ENCODE measurements at places on chromosomes 6 and 20.

- no peak for DNase-seq
Measured at GRCh38 chr6:56374841-56375369, 127.5 kb upstream of the COL21A1 start.

DNA sequence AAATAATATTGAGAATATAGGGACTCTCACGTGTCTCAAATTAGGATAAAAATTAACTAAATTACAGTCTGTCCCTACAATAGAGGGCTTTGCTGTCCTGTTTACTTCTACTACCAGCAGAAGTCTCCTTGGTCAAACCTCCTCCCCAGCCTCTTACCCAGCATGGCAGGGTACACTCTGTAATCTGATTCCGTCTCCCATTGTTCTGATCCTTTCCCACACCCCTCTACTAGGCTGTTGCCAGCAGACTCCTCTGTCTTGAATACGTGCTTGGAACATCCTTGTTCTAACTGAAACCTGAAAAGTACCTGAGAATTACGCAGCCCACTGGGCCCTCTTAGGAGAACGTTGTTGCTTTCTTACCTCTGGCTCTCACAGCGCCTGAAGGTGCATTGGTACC is 112.2 kb upstream of the PREP start:
- DNase-seq: no peak

DNA sequence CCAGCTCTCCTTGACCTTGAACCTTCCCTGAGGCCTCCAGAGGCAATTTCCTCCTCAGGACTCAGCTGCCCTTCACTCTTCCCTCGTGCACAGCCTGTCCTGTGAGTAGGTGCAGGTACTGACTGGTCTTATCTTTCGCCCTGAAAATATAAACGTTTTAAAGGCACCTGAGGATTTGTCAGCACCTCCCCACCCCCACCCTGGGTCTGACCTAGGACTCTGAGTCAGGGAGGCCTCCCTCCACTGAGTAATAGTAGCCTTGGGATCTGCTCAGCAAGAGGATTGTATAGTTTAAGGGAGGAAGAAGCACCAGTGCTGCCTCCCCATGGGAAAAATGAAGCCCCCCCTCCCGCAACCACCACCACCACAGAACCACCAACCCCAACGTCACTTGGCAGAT is 54.6 kb downstream of the PPARD start:
- DNase-seq: no peak

- DNase-seq: no peak
Measured at GRCh38 chr6:12916006-12916405, 199.4 kb downstream of the PHACTR1 start.

DNA sequence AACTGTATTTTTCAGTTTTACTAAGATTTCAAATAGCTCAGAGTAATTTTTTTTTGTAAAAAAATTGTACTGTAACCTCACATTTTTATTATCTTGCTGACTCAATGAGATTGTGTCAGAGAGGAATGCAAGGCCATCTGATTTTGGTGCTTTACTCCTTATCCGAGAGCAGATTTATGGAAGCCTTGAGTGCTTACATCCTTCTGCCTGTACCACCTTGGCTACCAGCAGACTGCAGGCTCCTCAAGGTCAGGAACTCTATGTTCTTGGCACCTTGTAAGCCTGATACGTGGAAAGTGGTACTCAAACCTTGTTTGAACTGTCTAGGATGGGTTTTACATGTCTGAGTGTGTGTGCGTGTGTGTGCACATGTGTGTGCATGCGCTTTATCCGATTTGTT is 80.1 kb upstream of the MLIP start:
- DNase-seq: no peak

DNA sequence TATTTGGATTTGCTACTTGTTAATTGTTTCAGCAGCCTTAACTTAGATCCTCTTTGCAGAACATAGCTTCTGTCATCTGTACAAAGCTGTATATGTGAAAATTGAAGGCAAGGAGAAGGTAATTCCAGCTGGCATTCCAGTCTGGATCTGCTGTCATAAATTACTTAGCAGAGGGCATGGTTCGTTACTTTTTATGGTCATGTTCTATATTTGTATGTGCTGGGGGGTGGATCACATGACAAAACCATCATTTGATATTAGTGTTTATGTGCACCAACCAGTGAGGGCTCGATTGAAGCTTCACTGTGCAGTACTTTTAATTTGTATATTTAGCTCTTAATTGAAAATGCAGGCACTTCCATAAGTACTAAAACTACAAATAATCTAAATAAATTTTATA is 80.2 kb downstream of the CAP2 start:
- DNase-seq: no peak

GRCh38 chr6:33750244-33750991 is 3.7 kb upstream of the IP6K3 start:
- DNase-seq: no peak

DNA sequence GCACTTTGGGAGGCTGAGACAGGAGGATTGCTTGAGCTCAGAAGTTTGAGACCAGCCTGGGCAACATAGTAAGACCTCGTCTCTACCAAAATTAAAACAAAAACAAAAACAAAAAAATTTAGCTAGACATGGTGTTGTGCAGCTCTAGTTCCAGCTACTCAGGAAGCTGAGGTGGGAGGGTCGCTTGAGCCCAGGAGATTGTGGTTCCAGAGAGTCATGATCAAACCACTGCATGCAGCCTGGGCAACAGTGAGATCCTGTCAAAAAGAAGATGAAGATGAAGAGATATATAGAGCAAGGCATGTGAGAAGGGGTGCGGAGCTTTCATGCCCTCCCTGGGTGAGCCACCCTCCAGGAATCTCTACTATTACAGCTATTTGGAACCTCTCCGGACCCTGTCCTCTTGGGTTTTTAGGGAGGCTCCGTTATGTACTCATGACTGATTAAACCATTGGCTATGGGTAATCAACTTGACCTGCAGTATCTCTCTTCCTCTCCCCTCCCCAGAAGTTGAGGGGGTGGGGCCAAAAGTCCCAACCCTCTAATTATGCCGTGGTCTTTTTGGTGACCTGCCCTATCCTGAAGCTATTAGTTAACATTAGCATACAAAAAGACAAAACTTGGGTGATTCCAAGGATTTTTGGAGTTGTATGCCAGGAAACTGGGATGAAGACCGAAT is 9.0 kb downstream of the POLH start:
- DNase-seq: no peak

GRCh38 chr6:20028143-20028542 is 184.1 kb downstream of the MBOAT1 start:
- no peak for DNase-seq

GRCh38 chr20:64102647-64103354 is 4.6 kb downstream of the NPBWR2 start:
- no peak for DNase-seq

DNA sequence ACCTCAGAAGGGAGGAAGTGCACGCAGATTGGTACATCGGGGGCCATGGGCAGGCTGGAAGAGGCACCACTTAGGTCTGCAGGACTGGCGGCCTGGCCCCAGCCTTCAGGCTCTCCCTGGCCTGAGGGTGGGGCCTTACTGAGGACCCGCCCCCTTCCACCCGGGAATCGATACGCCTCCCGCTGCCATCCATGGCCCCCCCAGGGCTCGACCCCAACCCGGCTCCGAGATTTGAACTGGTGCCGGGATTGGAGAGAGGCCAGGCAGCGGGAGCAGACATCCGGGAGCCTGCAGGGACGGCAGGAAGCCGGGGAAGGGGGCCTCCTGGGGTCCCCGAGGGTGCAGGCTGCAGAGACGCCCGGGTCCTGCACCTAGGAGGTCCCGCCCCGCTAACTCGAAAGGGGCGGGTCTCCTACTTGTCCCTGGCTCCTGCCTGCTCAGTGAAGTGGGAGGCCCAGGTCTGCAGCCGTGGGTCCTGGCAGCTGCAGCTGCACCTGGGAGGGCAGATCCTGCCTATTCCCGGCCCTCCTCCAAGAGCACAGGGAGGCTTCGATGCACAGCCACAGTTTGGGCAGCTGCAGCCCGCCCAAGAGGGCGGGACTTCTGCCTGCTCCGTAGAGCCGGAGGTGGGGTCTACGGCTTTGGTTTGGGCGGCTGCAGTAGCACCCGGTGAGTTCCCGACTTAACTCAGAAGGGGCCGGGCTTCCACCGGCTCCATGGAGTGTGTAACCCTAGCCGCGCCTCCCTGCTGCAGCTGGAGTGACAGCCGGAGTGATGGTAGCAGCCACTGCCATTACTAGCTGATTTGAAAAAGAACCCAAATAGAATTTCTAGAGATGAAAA is 35.2 kb upstream of the TBC1D22B start:
- DNase-seq: peak; percentile 33

DNA sequence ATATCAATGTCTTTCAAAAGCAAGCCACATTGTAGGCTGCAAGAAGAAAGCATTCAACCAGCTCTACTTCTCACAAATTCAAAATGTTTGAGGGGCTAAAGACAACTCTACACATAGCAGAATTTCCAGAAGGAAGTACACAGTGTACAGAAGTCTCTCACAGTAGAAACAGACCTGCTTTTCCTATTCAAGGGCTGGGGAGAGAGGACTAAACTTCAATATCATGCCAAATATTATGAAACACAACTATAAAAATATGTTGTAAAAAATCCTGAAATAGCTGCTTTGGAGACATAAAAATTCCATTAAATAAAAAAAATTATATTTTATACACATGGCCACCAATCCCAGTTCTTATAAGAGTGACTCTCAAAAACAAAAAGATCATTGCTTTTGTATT is 70.8 kb upstream of the IPCEF1 start:
- DNase-seq: no peak

- no peak for DNase-seq
Measured at GRCh38 chr20:58783511-58784011, 67.1 kb downstream of the GNAS-AS1 start.

GRCh38 chr6:24440897-24441598 is 38.3 kb downstream of the MRS2 start:
- DNase-seq: no peak

DNA sequence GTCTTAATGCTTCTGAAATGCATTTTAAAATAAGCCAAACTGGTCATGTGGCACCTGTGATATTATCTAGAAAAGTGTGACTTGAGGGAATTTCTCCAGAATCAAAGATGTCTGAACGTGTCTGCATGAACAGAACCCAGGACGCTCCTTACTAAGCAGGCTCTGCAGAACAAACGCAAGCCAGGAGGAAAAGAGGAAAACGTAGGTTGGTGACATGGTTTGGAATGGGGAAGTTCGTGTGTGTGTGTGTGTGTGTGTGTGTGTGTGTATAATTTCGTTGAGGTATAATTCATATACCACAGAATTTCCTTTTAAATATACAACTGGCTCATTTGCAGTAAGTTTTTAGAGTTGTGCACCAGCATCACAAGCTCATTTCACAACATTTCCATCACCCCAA is 200.5 kb upstream of the FOXQ1 start:
- DNase-seq: no peak

GRCh38 chr20:2558581-2559278 is 22.4 kb downstream of the TMC2 start:
- no peak for DNase-seq

DNA sequence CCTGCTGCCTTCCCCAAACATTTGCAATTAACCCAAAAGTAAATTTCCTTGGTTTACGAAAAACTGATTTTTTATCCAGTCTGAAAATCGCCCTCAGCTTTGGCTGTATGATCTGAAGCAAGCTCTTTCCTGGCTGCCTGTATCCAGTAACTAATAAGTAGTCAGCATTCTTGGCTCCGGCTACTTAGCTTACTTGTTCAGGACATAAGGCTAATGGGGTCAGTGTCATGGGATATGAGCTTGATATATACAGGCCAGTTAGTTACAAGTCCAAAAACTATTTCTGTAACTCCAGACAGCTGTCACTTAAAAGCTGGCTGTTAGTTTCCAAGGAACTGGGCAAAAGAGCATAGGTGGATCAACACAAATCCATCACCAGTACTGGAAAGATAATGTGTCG is 56.2 kb downstream of the KHDC1L start:
- no peak for DNase-seq

GRCh38 chr6:166745801-166746668 is 119.0 kb upstream of the RPS6KA2 start:
- no peak for DNase-seq

GRCh38 chr6:133632906-133633305 is 256.0 kb upstream of the TCF21 start:
- DNase-seq: no peak

DNA sequence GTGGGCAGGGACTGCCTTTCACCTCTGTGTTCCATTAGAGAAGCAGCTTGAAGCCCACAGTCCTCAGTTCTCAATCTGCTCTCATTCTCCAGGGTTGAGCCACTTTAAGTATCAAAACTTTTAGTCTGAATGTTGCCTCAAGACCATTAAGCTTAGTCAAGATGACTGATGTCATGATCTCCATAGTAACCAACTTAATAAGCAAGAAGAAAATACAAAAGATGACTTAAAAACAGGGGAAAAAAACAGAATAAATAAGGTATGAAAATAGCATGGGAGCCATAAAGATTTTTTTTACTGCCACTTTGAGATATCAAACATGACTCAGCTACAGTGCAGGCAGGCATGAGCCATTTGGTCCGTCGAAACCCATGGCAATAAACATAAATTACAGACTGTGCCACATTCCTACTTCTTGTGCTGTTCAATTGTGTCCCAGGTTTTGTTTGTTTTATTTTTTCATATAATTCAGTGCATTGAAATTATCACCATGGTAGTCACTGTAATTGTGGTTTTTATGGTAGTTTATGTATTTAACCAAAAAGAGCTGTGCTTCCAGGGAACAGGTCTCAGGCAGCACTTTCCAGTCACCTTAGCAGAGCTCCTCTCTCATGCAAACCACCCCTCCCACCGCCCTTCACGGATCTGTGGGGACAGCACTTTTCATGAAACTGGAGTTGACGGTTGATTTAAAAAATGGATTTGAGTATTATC is 156.5 kb upstream of the INSM1 start:
- DNase-seq: no peak

GRCh38 chr6:64301307-64302236 is 666.0 kb downstream of the PHF3 start:
- no peak for DNase-seq

DNA sequence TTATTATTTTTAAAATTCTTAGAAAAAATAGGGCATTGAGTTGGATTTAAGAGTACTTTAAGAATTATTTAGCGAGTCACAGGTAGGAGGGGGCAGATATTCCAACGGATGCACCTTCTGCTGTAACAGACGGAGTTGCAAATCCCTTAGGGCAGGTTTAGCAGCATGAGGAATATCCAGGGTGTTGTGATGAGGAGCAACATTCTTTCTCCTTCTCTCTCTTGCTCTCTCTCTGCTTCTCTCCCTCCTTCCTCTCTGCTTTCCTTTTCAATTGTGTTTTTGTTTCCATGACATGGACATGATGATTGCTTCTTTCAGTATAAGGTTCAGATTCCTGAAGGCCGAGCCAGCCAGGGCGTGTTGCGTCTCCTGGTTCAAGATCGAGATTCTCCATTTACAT is 28.9 kb downstream of the CDH26 start:
- DNase-seq: no peak

DNA sequence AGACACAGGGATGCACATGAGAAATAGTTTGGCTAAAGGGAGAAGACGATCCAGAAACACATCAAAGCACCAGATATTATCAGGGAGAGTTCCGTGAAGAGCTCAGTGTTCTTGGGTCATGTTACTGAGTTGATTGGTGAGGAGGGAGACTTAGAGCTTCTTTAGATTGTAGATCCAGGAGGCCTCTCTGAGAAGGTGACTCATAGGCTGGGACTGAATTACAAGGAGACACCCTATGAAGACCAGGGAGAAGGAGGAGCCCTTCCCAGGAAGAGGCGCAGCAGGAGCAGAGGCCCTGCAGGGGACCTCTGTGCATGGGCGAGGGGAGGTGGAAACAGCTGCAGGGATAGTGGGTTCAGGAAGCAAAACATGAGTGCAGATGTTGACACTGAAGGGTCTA is 196.5 kb downstream of the SLC24A3 start:
- DNase-seq: no peak

GRCh38 chr6:2797564-2798031 is 32.4 kb downstream of the WRNIP1 start:
- DNase-seq: no peak

All from activated T-cell treated with anti-CD3 and anti-CD28 coated beads for 4 hours (primary cell).